ENCODE measurements at places on chromosomes 6 and 20.

- DNase-seq: no peak
Measured at GRCh38 chr6:99185525-99185924, 163.9 kb downstream of the FAXC start.

GRCh38 chr6:151340219-151340978, 51.0 kb downstream of the ZBTB2 start:
- no peak for DNase-seq

- DNase-seq: no peak
Measured at GRCh38 chr6:147970970-147971369, 371.7 kb upstream of the SASH1 start.

DNA sequence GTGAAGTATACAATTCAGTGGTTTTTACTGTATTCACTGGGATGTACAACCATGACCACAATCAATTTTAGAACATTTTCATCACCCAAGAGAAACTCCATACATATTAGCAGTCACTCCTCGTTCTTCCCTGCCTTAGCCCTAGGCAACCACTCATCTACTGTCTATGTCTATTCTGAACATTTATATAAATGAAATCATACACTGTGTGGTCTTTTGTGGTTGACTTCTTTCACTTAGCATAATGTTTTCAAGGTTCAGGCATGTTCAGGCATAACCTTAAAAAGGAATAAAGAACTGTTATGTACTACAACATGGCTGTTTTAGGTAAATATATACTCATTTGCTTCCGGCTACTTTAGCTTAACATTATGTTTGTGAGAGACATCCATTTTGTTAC, 37.3 kb downstream of the BLTP3A start:
- no peak for DNase-seq

GRCh38 chr6:80988892-80989291, 763.6 kb downstream of the TENT5A start:
- no peak for DNase-seq

- DNase-seq: no peak
Measured at GRCh38 chr6:49892280-49892679, 25.9 kb upstream of the CRISP1 start.

DNA sequence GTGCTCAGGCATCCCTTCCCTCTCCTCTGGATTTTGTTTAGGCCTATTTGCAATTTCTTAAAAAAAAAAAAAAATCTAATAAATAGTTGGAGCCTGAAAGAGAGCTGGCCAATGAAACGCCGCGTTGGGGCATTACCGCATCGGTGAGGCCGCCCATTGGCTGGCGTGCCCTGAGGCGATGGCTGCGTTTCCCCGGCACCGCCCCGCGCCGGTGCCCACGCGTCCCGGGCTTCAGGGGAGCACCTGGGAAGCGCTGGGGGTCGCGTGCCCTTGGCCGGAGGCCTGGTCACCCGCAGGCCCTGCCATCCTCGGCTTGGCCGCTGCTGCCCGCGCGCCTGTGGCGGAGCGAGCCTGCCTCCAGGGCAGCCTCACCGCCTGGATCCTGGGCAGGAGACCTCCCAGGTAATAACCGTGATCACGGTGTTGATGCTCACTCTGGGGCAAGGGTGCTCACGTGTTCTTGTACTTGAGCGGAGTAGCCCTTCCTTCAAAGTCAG, 155.4 kb downstream of the NRN1 start:
- DNase-seq: peak; percentile 57

DNA sequence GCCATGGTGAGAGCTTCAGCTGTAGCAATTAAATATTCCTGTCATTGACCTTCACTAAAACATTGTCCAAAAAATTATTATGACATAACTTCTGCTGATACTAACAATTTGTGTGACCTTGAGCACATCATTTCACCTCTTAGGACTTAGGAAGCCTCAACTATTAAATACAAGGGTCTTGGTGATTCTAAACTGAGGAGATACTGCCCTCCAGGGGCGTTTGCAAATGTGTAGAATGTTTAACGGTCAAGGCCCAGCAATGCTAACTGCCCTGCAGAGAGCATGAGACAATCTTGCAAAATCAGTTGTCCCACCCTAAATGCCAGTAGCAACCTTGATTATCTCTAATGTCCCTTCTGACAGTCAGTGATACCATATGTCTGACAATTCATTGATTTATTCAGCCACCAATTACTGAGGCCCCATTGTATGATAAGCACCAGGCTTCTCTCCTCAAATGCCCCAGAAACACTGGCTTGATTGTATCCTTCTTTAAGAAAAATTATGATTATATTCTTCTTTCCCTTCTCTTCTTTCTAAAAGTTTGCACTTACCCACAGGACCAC, 284.1 kb upstream of the PLN start:
- no peak for DNase-seq

- DNase-seq: no peak
Measured at GRCh38 chr6:143361536-143362191, 88.8 kb downstream of the ADAT2 start.

DNA sequence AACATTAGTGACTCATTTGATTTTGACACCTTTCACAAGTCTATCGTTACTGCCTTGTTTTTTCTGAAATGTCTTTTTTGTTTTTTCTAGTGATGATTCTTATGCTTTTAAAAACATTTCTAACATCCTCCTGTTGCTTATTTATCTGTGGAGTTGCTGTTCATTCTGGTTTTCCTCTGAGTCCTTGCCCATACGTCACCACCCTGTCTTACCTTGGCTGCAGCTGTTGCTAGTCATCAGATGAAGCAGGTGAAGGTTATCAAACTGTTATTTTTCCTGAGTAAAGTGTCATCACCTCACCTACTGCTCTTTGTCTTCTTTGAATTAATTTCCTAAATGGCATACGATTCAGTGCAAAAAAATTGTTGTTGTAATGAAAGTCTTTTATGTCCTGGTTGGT, 376.6 kb downstream of the GRIK2 start:
- no peak for DNase-seq

- no peak for DNase-seq
Measured at GRCh38 chr20:15859061-15859460, 714.2 kb downstream of the KIF16B start.

- DNase-seq: peak; percentile 67
Measured at GRCh38 chr20:53643031-53643832, 49.6 kb upstream of the ZNF217 start.

DNA sequence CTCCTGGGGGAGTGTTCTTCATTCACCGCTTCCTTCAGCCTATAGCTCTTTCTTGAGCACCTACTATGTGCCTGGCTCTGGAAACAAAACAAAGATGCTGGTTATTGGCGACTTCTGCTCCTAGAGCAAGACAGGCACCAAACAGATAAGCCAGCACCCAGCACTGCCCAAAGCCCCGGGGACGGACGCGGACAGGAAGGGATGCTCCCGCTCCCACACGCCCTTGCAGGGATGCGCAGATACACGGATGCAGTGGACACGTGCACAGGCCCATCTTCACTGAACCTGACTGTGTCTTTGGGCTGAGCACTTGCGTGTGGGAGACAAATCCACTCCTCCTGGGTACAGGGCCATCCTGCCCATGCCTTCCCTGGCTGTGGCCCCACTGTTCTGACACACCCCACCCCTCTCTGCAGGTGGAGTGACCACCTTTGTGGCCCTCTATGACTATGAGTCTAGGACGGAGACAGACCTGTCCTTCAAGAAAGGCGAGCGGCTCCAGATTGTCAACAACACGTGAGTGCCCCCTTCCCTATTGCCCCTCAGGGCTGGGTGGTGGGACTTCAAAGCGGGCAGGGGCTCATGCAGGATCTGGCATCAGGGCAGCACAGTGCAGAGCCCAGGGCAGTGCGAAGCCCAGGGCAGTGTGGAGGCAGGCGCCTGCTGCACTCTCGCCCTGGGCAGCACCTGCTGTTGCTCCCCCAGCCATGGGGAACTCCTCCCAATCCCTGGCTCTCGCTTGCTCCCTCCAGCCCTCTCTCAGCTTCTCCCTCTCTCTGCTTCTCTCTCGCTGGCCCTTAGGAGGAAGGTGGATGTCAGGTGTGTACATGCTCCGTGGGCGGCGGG, 39.9 kb downstream of the SRC start:
- DNase-seq: no peak

DNA sequence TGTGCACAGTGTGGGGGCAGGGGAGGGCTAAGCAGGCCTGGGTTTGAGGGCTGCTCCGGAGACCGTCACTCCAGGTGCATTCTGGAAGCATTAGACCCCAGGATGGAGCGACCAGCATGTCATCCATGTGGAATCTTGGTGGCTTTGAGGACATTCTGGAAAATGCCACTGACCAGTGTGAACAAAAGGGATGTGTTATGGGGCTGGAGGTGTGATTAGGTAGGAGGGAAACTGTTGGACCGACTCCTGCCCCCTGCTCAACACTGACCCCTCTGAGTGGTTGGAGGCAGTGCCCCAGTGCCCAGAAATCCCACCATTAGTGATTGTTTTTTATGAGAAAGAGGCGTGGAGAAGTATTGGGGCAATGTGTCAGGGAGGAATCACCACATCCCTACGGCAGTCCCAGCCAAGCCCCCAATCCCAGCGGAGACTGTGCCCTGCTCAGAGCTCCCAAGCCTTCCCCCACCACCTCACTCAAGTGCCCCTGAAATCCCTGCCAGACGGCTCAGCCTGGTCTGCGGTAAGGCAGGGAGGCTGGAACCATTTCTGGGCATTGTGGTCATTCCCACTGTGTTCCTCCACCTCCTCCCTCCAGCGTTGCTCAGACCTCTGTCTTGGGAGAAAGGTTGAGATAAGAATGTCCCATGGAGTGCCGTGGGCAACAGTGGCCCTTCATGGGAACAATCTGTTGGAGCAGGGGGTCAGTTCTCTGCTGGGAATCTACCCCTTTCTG, 44.0 kb upstream of the TTPAL start:
- DNase-seq: no peak

DNA sequence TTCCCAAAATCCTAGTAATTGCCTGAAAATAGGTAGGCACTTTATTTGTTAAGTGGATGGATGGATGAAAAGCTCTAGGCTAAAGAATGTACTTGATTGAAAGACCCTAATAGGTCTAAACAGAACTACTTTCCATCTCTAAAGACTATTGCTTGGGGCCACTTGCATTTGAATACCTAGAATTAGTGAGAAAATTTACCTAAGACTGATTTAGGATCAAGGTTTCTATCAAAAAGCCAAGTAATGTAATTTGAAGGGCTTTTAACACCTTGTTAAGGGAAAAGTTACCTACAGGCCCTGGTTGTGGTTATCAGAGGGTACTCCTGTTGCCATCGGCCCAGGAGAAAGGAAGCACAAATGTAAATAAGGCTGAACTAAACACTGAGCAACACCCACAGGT, 580.7 kb downstream of the LMBRD1 start:
- no peak for DNase-seq

- no peak for DNase-seq
Measured at GRCh38 chr6:11021003-11021402, 23.1 kb downstream of the ELOVL2 start.

GRCh38 chr6:88749849-88750248, 213.6 kb downstream of the RNGTT start:
- no peak for DNase-seq

- DNase-seq: no peak
Measured at GRCh38 chr20:7980332-7981046, 39.1 kb downstream of the TMX4 start.

- no peak for DNase-seq
Measured at GRCh38 chr6:12381587-12381986, 91.4 kb downstream of the EDN1 start.

DNA sequence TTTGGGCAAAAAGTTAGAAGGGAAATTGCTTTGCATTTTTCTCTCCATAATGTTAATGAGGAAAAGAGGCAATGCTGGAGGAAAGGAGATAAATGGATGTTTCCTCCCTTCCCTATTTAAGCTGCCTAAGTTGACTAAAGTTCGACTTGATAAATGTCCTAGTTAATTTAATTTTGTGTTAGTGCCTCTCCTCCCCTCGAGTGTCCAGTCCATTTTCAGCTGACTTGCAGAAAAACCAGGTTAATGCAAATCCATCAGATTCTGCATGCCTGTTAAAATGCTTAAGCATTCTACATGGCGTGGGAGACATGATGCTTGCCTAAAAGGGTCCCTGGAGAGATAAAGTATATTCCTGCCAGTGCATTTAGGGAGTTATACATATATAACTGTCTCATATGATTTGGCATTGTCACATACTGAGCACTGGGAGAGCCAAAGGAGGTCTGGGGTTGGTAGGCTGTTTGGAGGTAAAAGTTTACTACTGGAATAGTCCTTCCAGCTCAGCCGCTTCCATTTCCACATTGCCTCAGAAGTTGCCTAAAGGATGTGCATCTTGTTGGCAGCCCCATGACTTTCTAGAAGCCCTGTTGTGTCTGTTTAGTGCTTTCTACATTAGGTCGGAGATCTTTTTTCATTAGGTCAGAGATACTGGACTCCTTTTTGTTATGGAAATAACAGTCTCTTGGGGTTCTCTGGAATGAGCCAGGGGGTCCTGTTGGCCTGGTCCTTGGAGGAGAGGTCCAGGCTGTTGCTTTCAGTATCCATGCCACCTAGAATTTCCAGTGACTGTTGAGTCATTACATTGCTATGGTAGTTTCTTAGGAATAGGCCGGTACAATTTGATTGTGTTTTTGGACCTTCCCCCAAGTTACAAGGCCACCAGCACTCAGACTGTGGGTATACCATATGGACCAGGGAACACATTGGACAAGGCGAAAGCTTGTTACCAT, 30.4 kb downstream of the JARID2 start:
- DNase-seq: no peak

DNA sequence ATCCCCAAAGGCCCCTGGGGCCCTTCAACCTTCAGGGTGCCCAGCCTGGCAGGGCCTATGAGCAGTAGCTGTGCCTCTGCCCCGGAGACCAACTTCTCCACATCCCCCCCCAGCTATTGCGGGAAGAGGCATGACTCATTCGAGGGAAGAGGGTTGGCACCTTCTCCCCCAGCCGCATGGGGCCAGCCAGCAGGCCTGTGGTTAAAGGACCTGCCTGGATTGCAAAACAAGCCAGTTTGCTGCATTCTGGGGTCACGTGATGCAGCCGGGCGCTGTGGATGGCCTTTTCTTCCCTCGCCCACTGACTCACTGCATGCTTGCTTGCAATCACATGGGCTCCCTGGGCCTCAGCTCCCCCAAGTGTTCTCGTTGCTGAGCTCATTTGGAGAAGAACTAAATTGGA, 182.5 kb downstream of the MAFB start:
- no peak for DNase-seq

GRCh38 chr6:33856031-33856590, 52.3 kb upstream of the MLN start:
- no peak for DNase-seq

DNA sequence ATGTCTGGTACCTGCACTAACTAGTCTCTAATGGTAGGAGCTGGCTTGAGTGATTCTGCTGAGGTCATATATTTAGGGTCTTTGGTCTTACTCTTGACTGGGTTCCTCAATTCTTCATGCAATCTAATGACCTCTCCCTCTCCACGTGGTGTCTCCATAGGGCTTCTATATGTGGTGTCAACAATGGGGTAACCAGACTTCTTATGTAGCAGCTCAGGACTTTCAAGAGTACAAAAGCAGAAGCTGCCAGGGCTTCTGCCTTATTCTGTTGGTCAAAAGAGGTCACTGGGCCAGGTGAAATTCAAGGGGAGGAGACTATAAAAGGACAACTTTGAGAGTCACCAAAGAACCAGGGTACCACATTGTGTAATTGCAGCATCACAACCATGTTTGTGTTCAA, 54.3 kb downstream of the NUS1 start:
- DNase-seq: no peak

- no peak for DNase-seq
Measured at GRCh38 chr6:2376429-2377355, 131.3 kb upstream of the GMDS start.

- DNase-seq: no peak
Measured at GRCh38 chr6:156396068-156396771, 381.0 kb upstream of the ARID1B start.

- DNase-seq: no peak
Measured at GRCh38 chr20:32201977-32202363, 5.6 kb downstream of the PLAGL2 start.

GRCh38 chr6:44002593-44003344, 124.5 kb downstream of the MRPL14 start:
- peak; percentile 19 for DNase-seq

Data from effector CD4-positive, alpha-beta T cell (primary cell).